Astrocyte (in vitro differentiated cells and primary cell): ENCODE measurements at places on chromosomes 7 and 10. TPM values are rescaled to one million over a fixed set of nuclear protein-coding genes. Genes with fewer than 3 reads are reported as not detected.
A peak's percentile ranks its signal among the peaks of the same experiment; 100 is the strongest.

The CCSER2 gene
- 97.6 and 100 TPM in 2 replicates for total RNA-seq

- DNase-seq: no peak
These were observed 35.9 kb downstream of the NDUFB2 start for GRCh38 chr7:140732416-140732815.

The SLC29A4 gene
- total RNA-seq: 7.0 and 8.2 TPM in 2 replicates

DNA sequence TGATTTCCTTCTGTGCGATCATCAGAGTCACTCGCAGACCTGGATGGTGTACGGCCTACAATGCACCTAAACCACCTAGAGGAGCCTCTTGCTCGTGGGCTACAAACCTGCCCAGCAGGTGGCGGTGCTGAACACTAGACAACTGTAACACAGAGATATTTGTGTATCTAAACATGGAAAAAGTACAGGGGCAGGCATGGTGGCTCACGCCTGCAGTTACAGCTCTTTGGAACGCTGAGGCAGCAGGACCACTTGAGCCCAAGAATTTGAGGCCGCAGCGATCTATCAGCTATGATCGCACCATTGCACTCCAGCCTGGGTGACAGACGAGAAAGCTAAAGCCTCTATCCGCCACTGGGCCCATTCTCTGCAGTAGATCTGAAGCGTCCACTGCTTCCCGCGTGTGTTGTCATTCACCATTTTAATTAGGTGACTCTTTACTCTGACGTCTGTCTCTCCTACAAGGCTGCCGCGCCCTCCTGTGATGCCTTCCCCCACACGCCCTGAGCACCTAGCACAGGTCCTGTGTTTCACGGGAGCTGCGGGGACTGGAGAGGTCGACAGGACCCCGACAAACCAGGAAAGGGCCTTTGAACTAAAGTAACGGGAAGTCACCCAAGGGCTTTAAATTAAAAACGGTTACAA is 774 bp downstream of the TUBGCP2 start:
- DNase-seq: peak; percentile 38

GRCh38 chr10:6203331-6204062 is 765 bp downstream of the PFKFB3 start:
- DNase-seq: peak; percentile 30

DNA sequence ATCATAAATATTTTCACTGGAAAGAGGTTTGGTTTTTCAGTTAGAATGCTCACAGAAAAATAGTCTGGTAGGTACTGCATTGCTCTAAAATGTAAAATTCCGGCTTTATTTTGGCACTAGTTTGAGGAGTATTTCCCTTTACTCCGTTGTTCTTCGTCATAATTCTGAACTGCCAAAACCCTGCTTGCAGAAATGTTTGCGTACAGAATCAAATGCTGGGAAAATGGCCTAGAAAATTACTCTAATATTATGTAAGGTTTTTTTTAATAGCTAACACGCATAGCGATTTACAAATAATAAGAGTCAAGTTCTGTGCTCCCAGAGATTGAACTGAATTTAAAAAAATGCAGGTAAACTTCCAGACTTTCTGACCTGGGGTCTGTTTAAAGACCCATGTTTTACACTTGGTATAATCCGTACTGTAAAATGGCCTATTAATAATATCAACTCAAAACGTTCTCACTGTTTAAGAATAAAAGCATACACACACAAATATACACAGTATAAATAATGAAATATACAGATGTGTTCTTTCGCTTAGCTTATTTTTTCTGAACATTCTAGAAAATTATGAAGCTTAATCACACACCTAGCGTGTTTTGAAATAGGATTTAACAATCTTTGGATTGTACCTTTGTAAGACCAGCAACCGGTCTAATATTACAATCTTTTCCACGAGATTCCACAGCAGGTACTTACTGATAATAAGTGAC is 23.5 kb upstream of the ANLN start:
- no peak for DNase-seq

GRCh38 chr7:158007697-158008257 is 579.8 kb downstream of the PTPRN2 start:
- no peak for DNase-seq
